ENCODE measurements at places on chromosomes 11 and 22.

DNA sequence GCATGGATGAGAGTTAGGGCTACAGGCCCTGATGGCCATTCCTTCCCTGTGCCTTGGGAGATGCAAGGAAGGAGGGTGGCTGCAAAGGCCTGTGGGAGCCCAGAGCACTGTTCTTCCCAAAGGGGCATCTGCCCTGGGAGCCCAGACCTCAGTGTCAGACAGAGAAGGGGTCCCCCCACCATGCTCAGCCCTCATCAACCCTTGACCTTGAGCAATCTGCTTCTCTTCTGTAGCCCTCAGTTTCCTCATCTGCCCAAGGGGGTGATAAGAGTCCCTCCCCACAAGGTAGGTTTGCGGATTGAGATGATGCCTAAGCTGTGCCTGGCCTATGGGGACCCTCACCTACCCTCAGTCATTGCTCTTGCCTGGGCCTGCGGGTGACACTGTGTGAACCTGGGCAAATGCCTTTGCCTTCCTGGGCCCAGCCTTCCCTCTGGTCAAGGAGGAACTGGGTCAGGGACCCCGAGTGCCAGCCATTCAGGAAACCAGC, 47.5 kb downstream of the IGLL5 start:
- no peak for DNase-seq

GRCh38 chr11:114738954-114739353, 60.6 kb downstream of the NXPE2 start:
- DNase-seq = peak; percentile 9

GRCh38 chr11:34250732-34251588, 106.8 kb downstream of the ABTB2 start:
- DNase-seq = no peak

- no peak for DNase-seq
Measured at GRCh38 chr22:30890686-30891442, 77.7 kb downstream of the MORC2 start.

DNA sequence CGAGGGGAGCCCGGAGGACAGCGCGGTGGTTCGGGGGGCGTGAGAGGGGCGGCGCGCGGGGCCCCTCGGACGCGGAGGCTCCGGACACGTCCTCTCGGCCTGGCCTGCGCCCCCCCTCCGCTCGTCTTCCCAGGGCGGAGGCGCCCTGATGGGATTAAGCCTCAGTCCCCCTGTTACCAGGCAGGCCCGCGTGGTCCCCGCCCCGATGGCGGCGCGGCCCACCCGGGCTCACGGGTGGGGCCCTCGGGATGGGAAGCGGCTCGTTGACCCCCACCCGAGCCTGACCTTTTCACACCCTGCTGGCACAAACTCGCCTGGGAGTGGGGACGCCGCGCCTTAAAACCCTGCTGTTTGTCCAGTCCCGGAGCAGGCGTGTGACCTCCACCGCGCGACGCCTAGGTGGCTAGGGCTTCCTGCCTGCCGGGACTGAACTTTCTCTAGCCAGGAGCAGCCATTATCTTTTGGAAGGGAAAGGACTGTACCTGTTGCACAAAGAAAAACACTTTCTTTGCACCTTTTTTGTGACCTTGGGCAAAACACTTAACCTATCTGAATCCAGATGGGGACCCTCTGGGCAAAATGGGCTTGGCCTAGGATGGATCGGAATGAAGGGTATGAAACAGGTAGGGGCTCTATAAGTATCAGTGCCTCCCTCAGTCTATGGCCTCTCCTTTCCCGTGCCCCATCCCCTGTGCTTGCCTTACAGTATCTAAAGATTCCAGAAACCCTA, 1.0 kb downstream of the KIAA1671 start:
- DNase-seq = no peak

- no peak for DNase-seq
Measured at GRCh38 chr11:9799886-9800285, 136.0 kb downstream of the SWAP70 start.

DNA sequence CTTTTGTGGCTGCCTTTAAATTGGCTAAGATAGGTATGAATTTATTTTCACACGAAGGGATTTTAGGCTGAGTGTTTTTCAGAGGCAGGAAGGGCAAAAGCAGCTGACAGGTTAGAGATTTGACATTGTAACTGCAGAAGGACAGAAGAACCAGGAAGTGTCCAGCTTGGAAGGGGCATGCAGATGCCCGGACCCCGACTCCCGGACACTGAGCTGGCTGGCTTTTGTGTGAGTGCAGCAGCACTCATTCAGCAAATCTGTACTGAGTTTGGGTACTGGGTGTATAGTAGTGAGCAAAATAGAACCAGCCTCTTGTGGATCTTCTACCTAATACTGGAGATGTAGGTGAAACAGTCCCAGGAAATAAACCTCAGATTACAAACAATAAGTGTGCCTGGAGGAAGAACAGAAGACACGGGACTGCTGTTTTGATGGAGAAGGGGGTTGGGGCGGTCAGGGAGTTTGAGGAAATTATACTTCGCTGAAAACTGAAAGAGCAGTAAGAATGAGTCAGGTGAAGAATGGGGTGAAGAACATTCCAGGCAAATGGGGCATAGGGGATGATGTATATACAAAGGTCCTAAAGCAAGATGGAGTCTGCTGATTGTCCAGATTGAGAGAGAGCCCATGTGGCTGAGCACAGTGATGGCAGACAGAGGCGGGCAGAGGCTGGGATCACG, 64.6 kb downstream of the PPFIBP2 start:
- DNase-seq = no peak

GRCh38 chr22:19713650-19714311, 522 bp upstream of the SEPTIN5 start:
- DNase-seq = no peak

- DNase-seq = no peak
Measured at GRCh38 chr11:129846508-129847335, 31.1 kb downstream of the TMEM45B start.

- DNase-seq = no peak
Measured at GRCh38 chr22:39374191-39374590, 24.4 kb downstream of the SYNGR1 start.

DNA sequence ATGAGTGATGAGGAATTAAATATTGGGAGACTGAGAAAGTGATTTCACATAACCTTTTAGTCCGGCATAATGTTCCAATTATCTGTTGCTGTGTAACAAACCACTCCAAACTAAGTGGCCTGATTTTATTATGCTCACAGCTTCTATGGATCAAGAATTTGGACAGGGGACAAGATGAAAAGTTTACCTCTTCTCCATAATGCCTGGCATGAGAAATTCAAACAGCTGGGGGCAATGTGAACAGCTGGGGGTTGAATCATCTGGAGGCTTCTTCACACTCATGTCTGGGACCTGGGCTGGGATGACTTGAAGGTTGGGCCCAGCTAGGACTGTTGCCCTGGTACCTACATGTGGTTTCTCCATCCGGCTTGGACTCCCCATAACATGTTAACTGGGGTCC, 99.4 kb upstream of the DRD2 start:
- DNase-seq = no peak

DNA sequence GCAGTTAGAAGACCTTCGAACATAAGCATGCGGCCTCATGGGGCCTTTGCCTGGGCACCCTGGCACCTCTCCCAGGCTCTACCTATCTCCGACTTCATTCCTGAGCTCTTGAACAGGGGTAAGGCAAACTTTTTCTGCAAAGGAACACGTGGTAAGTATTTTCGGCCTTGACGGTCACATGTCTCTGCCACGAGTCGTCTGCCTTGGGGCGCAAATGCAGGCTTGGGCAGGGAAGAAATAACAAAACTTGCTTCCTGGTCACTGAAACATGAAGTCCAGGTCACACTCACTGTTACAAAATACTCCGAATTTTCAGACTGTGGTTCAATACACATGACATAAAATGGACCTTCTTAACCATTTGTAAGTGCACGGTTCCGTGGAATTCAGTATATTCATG, 3.4 kb upstream of the ASCL2 start:
- DNase-seq = no peak

- no peak for DNase-seq
Measured at GRCh38 chr11:34030382-34030781, 21.1 kb upstream of the CAPRIN1 start.

GRCh38 chr11:74696939-74697675, 34.1 kb downstream of the CHRDL2 start:
- DNase-seq = no peak

- DNase-seq = no peak
Measured at GRCh38 chr11:111823131-111823530, 48.2 kb downstream of the ALG9 start.

DNA sequence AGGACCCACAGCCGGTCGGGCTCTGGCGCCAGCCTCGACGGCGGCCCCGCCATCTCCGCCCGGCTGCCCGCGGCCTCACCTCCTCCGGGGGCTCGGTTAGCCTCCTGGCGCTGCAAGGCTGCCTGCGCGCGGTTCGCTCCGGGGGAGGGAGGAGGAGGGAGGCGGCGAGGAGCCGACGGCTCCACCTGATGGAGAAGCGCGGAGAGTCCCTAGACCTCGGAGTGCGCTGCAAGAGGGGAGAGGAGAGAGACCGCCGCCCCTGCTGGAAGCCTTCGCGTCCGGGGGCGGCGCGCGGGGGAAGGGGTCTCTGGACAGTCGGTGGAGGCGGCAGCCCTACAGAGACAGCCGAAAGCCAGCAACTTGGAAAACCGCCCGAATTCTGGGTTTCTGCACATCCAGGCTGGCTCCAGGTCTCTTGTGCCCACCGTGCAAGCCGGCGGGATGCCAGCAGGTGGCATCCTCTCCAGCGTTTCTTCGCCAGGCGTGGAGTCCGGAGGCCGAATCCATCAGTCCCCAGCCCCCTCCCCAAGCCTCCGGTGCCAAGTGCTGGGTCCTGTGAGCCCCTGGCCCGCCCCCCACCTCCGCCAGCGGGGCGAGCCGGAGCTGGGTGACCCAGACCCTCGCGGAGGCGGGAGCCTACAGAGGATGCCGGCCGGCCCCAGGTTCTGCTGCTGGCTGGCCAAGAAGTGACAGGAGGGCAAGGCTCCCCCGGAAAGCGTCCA, 2.9 kb upstream of the KIRREL3 start:
- peak; percentile 51 for DNase-seq

DNA sequence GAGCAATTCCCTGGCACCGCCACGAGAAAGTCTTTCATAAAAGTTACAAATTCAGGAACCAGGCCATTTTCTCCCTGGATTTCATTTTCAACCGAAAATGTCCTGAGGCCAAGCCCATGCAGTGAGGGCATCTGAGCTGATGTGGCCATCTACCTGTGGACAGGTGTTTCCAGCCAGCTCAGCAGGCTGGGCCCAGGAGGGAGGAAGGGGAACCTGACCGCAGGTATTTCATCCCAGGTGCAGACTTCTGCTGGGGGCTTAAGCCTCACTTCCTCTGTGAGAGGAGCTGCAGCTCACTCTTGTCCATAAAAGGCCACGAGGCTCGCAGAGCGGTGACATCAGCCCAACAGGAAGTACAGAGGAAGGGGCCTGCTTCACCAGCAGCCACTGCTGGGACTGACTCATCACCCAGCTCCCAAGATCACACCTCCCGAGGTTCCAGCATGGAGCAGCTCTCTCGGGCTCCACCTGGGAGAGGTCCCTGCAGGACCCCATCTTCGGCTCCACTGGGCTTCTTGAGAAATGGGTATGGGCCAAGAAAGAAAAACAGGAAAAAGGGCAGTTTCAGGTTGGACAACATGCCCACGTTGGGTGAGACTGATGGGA, 56.4 kb downstream of the MYH9 start:
- peak; percentile 32 for DNase-seq

GRCh38 chr11:45079943-45080719, 66.3 kb upstream of the PRDM11 start:
- DNase-seq = no peak

DNA sequence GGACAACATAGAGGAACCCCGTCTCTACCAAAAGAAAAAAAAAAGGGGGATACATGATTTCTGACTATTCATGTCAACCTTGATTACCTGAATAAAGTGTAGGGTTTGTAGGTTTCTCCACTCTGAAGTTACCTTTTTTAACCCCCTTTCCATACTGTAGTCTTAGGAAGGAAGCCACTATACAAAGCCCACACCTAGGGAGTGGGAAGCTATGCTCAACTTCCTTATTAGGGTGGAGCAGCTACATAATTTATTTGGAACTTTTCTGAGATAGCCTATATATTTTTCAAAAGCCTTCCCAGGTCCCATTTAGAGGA, 582 bp upstream of the ATP6V1E1 start:
- DNase-seq = no peak

GRCh38 chr11:113412675-113413074, 25.1 kb downstream of the ANKK1 start:
- no peak for DNase-seq

DNA sequence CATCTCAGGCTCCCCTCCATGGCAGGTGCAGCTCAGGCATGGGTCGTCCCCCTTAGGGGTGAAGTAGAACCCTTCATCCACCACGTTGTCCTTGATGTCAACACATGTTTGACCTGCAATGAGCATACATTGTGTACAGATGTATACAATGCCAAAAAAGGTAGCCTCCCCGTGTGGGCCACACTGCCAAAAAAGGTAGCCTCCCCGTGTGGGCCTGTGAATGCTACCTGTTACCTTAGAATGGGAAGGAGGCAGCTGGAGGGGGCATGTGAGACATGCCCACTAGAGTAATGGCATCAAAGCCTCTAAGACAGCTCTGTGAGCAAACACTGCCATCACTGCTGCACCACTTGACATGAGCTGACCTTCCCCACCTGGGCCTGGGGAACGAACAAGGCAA, 73.7 kb downstream of the DGCR2 start:
- DNase-seq = no peak

DNA sequence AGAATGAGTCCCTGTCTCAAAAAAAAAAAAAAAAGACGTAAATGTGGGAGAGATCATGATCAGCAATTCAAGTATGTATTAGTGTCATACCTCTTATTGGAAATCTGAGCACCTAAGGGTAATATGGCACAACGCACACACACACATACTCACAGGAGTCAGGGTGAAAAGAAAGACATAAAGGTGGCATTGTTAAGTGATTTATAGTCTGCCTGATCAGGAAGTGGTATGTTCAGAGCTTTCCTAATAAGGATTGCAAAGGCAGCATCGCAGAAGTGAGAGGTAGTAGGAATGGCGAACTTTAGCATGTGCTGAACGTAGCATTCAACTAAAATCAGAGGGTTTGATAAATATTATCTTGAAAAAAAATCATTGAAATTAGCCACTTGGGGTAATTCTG, 854.3 kb downstream of the METTL15 start:
- DNase-seq = no peak

GRCh38 chr11:673866-674265, 21.2 kb downstream of the DEAF1 start:
- DNase-seq = no peak

GRCh38 chr11:115912484-115912945, 408.3 kb upstream of the CADM1 start:
- no peak for DNase-seq

GRCh38 chr11:82233201-82233600, 500.5 kb downstream of the FAM181B start:
- no peak for DNase-seq

- DNase-seq = no peak
Measured at GRCh38 chr11:120547316-120547715, 35.8 kb downstream of the GRIK4 start.

DNA sequence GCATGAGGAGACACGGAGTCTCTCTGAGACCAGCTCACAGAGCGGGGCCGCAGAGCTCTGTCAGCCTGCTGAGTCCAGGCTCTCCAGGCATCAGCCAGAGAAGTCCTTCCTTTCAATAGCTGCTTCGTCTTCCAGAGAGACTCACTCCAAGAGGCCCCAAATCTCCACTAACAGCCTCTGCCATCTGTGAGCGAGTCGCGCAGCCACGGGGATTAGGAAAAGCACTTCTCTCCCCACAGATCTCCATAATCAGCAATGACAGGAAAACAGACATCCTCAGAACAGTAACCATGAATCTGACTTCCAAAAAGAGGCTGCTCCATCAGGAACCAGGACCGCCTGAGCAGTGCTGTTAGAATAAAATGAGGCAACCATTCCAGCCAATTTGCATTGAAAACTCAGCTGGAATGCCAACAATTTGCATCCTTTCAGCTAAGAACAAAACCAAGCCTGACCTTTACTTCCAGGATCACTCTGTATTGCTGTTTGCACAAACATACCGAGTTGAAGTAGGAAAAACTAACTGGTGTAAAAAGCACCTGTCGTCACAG, 65.4 kb downstream of the SMCO4 start:
- no peak for DNase-seq
